ENCODE measurements at places on chromosomes 12 and 14.

GRCh38 chr12:6532927-6533652 is 1.2 kb upstream of the GAPDH start:
- DNase-seq = no peak

DNA sequence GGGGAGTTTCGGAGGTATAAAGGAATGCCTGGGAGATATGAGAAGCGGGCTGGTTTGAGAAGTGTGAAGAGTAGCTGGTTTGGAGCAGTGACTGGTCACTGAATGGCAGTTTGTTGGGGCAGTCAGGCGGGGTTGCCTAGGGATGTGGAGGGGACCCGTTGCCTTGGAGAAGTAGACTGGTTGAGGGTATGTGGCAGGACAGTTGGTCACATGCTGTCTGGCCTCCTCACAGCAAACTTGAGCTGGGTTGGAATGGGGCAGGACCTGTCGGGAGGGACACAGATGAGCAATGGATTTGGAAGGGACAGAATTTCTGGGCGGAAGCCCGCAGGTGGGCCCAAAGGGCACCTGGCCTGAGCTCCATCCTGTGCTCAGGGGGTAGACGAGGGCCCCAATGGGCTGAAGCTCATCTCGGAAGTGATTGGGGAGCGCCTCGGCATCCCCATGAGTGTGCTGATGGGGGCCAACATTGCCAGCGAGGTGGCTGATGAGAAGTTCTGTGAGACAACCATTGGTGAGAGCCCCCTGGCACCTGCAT is 2.2 kb downstream of the GPD1 start:
- no peak for DNase-seq

DNA sequence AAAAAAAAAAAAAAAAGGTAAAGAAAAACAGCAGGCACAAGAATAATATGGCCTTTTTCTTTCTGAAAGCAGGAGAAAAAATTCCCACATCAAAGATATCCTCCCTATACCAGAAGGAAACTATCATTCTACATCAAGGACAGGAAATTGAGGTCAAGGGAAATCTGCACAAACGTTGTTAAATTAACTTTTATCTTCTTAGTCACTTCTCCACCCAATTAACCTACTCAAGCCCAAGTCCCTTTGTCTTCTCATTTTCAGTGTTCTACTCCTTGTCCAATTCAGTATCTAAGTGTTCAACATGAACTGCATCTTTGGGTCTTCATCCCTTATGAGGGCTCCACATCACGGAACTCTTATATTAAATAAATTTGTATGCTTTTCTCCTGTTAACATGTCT is 15.7 kb downstream of the NDUFA12 start:
- no peak for DNase-seq

DNA sequence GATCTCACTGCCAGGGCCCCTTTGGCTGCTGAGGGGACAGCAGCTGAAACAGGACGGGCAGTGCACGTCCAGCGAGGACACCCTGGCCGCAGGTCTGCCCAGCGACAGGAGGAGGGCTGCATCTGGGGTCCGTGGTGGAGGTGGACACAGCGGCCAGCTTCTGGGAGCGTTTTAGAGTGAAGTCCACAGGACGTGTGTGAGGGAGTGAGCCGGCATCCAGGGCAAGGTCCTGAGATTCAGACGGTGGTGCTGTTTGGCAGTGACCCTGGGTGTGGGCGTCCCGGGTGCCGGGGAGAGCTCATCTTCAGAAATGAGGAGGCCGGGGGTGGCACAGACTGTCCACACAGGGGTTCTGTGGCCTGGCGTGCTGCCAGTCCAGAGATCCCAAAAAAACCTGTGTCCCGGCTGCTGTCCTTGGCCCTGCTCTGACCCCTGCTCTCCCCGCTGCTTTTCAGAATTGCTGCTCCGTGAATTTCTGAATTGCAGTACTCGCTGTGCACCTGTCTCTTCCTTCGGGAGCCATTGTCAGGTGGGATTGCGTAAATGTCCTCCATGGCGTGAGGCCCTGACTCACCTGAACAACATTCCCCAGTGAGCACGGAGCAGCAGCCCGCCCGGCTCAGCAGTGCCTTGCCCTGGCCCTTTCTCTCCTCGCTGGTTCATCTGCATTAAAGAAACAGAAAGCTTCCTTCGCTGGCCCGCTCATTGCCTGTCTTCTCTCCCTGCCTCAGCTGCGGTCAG is 183.5 kb upstream of the C14orf180 start:
- DNase-seq = no peak

DNA sequence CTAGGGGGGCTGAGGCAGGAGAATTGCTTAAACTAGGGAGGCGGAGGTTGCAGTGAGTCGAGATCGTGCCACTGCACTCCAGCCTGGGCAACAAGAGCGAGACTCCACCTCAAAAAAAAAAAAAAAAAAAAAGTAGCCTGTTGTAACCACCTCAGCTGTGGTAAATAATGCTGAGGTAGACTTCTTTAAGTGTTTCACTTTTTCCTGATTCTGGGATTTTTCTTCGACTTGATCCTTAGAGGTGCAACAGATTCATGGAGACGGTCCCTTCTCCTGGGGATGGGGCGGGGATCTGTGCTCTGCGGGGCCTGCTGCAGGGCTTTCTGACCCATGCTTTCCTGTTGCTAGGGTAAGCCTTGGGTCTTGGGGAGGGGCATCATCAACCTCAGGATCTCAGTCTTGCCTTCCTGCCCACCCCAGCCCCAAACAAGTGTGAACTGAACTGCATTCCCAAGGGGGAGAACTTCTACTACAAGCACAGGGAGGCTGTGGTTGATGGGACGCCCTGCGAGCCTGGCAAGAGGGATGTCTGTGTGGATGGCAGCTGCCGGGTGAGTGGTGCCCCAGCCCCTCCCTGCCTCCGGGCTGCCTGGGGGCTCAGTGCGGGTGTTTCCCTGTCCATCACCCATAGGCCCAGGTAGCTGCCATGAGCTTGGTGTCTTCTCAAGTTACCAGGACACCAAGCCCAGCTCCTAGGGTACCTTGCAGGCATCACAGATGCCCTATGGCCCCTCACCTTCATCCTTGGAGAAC is 12.4 kb downstream of the PAPLN start:
- DNase-seq = no peak

- DNase-seq = no peak
Measured at GRCh38 chr12:6206327-6206726, 6.1 kb downstream of the CD9 start.

DNA sequence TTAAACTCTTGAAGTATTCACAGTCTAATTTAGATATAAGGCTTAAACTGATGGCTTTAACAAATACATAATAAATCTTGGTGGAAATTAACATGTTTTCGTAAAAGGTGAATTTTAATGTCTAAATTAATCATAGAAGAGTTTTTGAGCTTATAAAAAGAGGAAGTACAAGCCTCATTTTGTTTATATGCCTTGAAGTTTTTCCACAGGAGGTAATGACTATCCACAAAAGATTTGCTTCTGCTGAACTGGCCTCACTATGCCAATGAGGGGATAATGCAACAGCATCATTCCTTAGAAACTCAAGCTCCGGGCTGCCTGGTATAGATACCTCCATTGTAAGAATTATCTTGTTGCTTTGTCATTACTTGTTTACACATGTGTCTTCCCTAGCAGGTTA is 175.6 kb downstream of the DUSP6 start:
- no peak for DNase-seq

GRCh38 chr12:49225576-49226166 is 36.8 kb upstream of the TUBA1A start:
- no peak for DNase-seq

DNA sequence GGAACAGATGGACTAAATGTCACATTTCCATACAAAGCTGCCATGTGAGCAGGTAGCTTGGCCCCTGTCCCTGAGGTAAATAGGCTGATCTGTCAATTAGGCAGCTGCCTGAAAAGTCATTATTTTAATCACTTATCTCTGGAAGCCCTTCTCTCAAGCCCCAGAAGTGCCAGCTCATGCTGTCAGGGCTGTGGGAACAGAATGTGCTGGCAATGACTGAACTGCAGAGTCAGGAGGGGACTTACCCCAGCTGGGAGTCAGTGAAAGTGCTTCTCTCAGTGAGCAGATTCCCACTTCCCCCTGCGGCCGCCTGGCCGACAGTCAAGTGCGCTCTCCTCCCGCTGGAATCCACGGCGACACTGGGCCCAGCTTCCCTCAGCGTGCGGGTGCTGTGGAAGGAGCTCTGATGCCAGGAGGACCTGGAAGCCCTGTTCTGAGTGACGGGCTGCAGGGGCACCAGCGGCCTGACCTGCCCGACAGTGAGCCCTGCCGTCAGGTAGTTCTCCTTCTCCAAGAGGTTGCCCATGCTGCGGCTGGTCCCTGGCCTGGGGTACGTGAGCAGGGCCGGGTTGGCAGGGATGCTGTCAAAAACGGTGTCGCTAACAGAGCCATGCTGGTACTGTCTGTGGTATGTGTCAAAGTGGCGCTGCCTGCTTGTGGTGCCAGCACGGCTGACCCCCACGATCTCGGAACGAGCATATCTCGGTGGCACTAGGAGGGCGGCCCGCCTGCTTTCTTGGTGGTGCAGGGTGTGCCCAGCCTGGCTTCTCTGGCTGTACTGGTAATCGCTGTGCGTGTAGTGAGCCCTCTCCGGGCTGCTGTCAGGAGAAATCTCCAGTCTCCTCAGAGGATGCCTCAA is 18.7 kb downstream of the PKP2 start:
- DNase-seq = no peak

- no peak for DNase-seq
Measured at GRCh38 chr12:2372735-2373134, 319.9 kb downstream of the CACNA1C start.

DNA sequence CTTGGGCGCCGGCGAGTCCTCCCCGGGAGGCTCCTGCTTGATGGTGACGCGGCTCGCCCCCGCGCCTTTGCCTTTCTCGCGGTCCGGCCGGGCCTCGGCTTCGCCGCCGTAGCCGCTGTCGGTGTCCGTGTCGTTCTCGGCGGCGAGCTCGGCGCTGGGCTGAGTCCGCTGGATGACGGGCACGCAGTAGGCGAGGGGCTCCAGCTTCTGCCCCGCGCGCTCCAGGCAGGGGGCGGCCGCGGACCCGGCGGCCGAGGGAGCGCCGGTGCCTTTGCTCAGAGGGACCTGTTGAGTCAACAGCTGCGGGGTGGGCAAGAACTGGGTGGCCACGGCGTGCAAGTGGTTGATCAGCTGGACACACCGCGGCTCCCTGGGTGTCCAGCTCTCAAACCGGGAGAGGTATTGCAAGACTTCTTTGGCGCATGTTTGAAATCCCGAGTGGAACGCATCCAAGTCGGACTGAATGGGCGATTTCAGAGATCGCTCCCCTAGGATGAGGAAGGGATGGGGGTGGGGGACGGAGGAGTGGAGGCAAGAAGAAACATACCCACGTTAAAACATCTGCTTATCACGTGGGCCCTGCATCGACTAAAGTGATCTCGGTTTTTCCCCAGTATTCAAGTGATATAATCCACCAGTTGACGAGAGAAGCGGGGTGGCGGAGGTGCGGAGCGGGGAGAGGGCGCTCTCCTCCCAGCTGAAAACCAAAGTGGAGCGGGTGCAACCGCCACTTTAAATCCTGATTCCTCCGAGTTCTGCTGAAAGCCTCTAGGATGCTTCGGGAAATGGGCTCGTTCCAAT is 2.0 kb downstream of the BHLHE41 start:
- no peak for DNase-seq

GRCh38 chr12:83700838-83701237 is 1014.1 kb downstream of the TMTC2 start:
- no peak for DNase-seq

DNA sequence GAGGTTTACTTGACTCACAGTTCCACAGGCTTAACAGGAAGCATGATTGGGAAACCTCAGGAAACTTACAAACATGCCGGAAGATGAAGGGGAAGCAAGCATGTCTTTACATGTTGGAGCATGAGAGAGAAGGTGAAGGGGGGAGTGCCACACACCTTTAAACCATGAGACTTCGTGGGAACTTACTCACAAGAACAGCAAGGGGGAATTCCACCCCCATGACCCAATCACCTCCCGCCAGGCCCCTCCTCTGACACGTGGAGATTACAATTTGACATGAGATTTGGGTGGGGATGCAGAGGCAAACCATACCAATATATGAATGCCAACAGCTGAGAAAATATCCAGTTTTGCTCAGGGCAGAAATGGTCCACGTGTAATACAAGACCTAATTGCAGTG is 518.6 kb downstream of the VRK1 start:
- no peak for DNase-seq

DNA sequence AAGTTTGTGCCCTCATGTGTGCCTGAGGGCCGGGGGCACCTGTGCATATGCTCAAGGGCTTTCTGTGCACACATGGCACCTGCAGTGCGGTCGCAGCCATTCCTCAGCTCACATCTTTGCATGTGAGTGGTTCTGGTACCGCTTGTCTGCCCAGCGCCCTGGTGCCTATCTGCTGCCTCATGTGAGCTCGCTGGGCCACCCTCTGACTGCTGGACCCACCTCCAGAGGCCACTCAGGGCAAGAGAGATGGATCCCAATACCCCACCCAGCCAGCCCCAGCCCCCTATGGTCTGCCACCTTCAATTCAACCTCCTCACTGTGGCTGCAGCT is 5.4 kb upstream of the AMN start:
- DNase-seq = no peak
